Stimulated activated CD4-positive, alpha-beta T cell treated with anti-CD3 and anti-CD28 coated beads, Interleukin-4, amount 100 ng/mL, for 1 hour (primary cell): ENCODE measurements at places on chromosomes 7 and 10.

DNA sequence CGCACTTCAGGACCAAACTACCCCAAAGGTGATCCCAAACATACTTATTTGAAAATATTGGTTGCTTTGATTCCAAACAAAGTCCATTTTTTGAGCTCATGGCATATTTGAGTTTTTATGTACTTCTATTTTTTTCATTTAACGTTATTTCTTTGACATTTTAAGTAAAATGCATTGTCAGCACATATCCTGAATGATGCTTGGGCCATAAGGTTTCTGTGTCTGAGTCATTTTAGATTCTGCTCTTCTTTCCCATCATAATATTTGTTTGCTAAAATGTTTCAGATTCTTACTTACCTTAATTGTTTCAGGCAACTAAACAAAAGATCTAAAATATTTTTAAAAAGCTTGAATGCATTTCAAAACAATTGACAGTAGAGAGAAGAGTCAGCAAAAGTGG is 998.2 kb downstream of the REEP3 start:
- no peak for DNase-seq

DNA sequence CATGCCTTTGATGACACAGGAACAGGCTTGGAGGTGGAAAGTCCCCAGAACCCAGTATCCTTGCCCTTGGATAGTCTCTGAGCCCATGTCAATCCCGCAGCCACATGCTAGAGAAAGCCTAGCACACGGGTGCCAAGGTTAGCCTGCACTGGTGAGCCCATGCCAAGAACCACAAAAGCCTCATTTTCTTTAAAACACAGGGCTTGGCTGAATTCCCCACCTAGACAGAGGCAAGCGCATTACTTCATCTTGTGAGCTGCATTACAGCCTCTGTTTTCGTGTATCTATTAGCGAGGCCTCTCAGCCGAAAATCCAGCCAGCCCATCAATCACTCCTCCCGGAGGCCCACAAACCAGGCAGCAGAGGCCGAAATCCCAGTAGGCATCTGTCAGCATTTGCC is 314.9 kb upstream of the AUTS2 start:
- no peak for DNase-seq

DNA sequence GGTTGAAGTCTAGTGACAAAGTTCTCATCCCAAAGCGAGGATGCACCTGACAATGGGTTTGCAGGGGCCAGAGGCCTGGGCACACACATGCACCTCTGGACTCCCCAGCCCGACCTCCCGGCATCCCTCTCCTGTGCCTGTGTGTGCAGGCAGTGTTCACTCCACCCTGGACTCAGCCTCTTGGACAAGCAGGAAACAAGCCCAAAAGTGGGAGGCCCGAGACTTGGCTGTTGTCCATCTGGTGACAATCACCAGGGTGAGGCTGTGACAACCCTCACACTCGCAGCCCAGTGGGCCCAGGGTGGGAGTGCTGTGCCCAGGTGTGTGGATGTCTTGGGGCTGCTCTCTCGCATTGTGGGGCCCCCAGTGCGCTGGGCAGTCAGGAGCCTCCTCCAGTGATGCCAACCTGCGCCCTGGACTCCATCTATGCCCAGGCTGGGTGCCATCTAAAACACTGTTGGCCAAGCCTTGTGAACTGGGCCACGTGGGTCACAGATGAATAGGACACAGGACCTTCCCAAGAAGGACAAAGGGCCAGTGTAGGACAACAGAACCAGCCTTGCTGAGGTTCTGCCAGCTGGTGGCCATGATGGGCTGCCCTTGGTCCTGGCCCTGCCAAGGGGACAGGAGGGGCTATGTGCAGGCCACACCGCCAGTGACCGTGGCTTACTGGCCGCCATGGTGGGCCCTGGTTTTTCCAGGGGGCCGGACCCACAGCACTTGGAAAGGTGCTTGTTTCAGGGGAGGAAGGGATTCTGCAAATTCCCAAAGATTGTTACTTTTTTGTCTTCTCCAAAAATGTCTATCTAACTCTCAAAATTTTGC is 144.3 kb downstream of the TCERG1L start:
- DNase-seq: no peak

- no peak for DNase-seq
These were observed 187.7 kb downstream of the MTERF1 start for GRCh38 chr7:91692800-91693199.

DNA sequence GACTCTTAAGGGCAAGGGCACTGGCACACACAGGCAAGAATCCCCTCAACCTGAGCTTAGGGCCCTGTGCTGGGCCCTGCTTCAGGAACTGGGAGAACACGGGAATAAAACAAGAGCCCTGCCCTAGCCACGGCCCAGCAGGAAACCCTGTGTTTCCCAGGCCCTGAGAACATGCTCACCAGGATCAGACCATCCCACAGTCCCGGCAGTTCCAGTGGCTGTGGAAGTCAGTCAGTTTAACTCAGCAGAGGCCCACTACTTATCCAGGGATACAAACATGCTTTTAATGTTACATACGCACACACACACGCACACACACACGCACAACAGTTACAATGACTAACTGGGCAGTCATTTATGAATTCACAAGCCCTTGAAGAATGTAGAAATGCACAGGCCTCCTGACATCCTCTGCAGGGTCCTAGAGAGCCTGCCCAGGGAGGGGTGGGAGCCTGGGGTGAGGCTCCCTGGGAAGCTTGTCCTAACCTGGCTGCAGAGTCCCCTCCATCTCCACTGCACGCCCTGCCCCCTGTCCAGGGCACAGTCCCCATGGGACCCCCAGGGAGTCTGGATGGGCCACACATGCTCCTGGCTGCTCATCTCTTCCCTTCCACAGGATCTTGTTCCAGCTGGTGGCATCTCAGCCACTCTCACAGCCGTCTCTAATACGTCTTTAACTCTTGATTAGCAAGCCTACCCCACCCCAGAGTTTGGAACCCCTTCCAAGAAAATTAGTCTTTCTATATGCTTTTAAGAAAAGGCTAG is 97.6 kb downstream of the TCERG1L start:
- no peak for DNase-seq

GRCh38 chr10:125222515-125223308 is 62.3 kb upstream of the CTBP2 start:
- no peak for DNase-seq

DNA sequence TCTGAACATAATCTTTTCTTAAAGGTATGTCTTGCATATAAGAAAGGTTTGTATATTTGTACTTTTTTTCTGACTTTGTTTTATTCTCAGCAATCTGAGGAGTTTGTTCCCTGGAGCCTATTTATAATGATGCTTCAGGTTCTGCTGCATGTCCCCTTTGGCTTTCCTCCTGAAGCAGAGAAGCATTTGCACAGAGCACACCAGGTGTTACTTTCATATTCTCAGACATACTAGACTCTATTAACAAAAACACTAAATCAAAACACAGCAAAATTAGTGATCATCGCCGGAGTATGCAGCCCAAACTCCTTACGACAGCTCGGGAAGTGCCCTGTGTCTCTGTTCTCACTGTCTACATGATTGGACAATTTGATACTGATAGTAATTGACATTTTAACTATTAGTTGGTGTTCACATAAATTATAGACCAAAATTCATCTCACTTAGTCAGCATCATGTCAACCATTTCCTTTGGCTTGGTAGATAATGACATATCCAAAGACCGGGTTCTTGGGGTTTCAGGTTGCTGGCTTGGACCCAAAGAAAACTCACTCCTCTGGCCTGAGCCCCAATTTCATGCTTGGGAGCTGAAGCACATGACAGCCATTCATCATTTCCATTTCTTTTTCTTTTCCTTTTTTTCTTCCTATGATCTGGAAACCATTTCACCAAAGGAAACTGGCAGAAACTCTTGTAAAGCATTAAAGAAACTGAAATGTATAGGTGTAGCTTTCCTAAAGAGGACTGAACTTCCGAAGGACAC is 400.1 kb upstream of the NRP1 start:
- DNase-seq: no peak

GRCh38 chr10:31153692-31154091 is 122.0 kb upstream of the ZNF438 start:
- DNase-seq: no peak

DNA sequence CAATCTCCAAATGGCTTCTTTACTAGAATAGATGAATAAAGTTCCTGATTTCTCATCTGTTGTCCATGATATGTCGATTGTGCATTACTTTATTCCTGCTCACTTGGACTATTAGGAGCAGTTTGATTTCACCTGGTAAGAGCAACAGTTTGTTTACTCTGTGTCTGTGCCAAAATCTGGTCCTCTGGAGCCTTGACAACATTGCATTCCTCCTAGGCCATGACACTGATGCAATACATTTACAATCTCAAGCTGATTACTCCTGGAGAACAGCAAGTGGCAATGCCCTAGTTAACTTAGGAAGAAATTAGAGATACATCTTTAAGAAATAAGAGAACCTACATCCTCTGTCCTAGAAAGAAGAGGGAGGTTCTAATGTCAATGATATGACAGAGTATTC is 71.8 kb downstream of the SGCE start:
- no peak for DNase-seq

DNA sequence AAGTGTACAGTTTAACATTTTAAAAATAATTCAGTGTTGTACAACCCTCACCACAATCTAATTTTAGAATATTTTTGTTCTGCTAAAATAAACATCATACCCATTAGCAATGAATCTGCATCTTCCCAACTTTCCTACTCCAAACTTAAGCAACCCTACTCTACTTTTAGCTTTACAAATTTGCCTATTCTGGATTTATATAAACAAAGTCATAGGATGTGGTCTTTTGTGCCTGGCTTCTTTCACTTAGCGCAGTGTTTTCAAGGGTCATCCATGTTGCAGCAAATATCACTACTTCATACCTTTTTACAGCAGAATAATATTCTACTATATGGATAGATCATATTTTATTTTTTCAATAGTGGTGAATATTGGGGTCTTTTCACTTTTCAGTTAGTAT is 18.9 kb downstream of the CALML3 start:
- DNase-seq: no peak

GRCh38 chr10:113518816-113519591 is 33.8 kb upstream of the HABP2 start:
- DNase-seq: no peak

GRCh38 chr7:112790586-112791003 is 402 bp upstream of the TMEM168 start:
- DNase-seq: no peak

GRCh38 chr10:71133710-71134686 is 78.4 kb upstream of the UNC5B start:
- no peak for DNase-seq

- DNase-seq: no peak
These were observed 517.1 kb upstream of the ANKRD30A start for GRCh38 chr10:36608251-36608650.

DNA sequence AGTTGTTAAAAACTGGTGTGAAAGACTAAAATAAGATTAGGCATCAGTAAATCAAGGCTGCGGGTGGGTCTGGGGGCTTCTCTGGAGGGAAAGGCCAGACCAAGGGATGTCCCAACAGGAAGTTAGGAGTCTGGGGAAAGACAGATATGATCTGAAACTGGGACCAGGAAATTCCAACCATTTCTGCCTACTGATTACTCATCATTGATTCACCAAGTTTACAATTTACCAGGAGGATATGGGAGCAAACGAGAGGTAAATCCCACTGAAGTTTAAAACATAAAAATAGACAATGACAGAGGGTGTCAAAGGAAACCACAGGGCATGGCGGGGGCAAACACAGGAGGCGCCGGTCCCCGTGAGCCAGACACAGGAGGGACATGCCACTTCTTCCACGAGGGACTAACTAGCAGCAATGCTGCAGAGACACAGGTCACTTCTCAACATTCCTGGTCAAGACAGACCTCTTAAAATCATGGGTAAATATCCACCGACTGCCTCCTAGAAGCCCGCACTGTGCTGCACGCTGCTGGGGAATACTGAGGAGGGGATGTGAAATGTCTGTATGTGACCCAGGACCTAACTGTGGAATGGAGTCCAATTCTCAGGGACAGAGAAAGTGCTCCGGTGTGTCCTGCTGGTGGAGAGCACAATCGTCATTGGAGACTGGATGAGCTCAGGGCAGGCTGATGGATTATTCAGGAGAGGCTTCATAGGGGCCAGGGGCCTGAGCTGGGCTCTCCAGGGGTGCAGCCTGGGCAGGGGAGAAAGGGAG is 153.4 kb upstream of the KLF14 start:
- DNase-seq: no peak

DNA sequence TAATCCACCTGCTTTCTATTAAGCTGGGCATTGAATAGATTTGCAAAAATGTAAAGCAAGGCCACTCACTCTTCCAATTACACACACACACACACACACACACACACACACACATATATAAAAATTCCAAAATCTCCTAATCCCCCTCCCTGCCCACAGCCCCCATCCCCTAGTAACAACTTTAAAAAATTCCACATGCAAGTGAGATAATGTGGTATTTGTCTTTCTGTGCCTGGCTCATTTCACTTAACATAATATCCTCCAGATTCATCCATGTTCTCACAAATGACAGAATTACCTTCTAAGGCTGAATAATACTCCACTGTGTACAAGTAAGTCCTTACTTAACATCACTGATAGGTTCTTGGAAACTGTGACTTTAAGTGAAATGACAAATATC is 24.2 kb downstream of the SH2D4B start:
- DNase-seq: no peak

GRCh38 chr7:134448356-134449229 is 10.3 kb downstream of the AKR1B1 start:
- DNase-seq: no peak

- DNase-seq: no peak
These were observed 182.4 kb downstream of the CCDC3 start for GRCh38 chr10:12819071-12819470.

- no peak for DNase-seq
These were observed 635.7 kb downstream of the PHTF2 start for GRCh38 chr7:78434281-78434680.

GRCh38 chr7:106047818-106048705 is 64.0 kb downstream of the SYPL1 start:
- no peak for DNase-seq

GRCh38 chr10:113433711-113434110 is 119.1 kb upstream of the HABP2 start:
- no peak for DNase-seq

GRCh38 chr10:127576740-127577161 is 27.6 kb downstream of the NPS start:
- no peak for DNase-seq

GRCh38 chr7:6106140-6106904 is 75.1 kb downstream of the ANKRD61 start:
- peak; percentile 11 for DNase-seq

DNA sequence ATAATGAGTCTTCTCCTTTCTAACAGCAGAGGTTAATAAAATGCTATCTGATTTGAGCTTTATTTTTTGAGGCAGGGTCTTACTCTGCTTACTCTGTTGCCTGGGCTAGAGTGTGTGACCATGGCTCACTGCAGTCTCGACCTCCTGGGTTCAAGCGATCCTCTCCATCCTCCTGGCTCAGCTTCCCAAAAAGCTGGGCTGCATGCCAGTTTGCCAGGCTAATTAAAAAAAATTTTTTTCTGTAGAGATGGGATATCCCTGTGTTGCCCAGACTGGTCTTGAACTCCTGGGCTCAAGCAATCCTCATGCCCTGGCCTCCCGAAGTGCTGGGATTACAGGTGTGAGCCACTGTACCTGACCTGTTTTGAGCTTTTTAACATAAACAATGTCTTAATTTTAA is 56.7 kb downstream of the SCD start:
- no peak for DNase-seq

GRCh38 chr7:517774-518629 is 1.6 kb downstream of the PDGFA start:
- peak; percentile 22 for DNase-seq
